Left hindlimb (tissue), 1 donor: ENCODE measurements at places on chromosomes 11 and 22.

DNA sequence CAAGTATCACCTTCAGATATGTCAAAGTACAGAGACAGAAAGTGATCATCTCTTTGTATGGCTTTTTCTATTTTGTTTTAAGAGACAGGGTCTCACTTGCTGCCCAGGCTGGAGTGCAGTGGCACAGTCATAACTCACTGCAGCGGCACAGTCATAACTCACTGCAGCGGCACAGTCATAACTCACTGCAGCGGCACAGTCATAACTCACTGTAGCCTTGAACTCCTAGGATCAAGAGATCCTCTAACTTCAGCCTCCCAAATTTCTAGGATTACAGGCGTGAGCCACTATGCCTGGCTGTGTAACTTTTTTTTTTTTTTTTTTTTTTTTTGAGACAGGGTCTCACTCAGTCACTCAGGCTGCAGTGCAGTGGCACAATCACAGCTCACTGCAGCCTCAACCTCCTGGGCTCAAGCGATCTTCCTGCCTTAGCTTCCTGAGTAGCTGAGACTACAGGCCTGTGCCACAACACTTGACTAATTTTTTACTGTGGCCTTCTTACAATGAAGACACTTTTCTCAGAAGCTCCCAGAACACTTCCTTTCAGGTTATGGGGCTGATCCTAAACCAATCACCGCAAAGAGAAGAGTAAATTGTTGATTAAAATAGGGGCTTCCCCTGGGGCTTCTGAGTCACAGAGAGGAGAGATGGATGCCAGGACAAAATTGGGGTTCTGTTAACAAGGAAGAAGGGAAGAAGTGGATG is 9.0 kb upstream of the HIKESHI start:
- no peak for DNase-seq

GRCh38 chr11:35122308-35122707 is 16.7 kb upstream of the CD44 start:
- no peak for DNase-seq

DNA sequence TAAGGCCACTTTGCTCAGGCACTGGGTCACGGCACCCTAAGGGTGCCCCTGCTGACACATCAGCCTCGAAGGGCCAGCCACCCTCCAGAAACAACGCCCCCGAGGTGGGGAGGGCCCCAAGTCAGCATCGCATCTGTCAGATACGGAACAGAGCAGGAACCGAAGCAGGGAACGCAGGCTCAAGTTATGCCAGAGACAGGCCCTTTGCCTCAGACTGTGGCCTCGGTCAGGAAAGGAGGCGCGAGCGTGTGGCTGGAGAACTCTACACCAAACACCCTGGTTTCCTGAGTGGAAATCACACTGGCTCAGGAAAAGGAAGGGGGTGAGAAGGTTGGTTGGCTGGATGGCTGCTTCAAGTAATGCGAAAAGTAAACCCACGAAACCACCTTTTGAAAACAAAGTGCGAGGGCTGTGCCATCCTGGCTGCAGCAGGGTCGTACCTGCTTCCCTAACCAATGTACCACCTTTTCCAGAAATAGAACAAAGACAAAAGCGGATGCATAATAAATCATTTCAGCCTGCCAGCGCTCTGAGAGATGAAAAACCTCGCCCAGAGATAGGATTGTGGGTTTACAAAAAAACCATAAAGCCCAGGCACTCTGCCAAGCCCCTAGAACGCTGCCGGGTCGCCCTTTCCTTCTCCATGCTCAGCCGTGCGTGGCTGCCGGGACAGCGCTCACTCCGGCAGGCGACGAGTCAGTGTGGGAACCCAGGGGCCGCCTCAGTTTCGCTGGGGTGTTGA is 38.6 kb downstream of the TRMU start:
- no peak for DNase-seq

DNA sequence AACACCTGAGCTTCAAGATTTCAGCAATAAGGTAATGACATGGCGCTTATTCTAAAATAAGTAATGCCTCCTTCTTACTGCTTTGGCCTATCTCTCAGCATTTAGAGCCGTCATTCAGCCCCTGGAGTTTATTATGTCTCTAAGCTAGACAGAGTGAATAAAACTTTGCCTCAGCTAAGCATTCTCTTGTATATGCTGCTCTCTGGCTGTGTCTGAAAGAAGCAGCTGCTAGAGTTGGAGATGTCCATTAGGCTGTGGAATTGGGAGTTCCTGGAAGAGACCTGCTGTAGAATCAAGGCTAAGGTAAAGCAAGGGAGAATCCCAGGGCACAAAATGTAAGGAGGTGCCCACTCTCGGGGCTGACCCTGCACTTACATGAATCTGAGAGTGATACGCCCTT is 35.5 kb upstream of the TTC12 start:
- no peak for DNase-seq

DNA sequence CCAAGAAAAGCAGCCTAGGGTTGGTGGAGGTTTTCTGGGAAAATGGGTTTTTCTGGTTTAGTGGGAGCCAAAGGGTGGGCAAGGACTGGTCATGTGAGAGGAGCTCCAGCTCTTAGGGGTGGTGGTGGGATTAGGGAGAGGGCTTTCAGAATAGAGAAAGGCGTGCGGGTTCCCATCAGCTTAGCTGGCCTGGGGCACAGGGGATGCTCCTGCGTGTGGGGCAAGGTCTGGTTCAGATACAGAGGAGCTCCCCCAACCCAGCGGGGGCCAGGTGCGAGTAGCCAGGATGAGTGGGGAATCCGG is 644 bp downstream of the TMEM134 start:
- no peak for DNase-seq

DNA sequence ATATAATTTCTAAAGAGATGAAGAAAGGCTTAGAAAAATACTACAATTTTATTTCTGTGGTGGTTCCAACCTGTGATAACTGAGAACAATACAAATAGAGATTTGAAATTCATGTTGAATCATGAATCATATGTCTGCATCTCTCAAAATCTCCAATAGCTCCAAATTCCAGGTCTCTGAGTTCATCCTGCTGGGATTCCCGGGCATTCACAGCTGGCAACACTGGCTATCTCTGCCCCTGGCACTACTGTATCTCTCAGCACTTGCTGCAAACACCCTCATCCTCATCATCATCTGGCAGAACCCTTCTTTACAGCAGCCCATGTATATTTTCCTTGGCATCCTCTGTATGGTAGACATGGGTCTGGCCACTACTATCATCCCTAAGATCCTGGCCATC is at the start of gene OR56B1:
TSS of gene OR56B1 (plus strand) at position 53 of the 400 bp plus-strand sequence. CDS start at position 122, 69 bp downstream.
- DNase-seq: no peak
